ENCODE measurements at places on chromosomes 5 and 9. TPM values are rescaled to one million over a fixed set of nuclear protein-coding genes. Genes with fewer than 3 reads are reported as not detected.

The HRH2 gene
- 70.4 TPM for total RNA-seq

The PCDHB11 gene
- total RNA-seq: not detected

The PCDHGA10 gene
- total RNA-seq: 0.21 TPM

The SLC6A19 gene
- total RNA-seq: not detected

The S100Z gene
- 1.4 TPM for total RNA-seq

The SHROOM1 gene
- total RNA-seq: 7.4 TPM

The SV2C gene
- total RNA-seq: not detected

The BSPRY gene
- 10.6 TPM for total RNA-seq

The TAS2R1 gene
- not detected for total RNA-seq

The ADAMTSL1 gene
- total RNA-seq: not detected

The ARHGEF28 gene
- total RNA-seq: not detected

The TIMD4 gene
- 15.1 TPM for total RNA-seq

The C8G gene
- total RNA-seq: 1.7 TPM

The BTNL8 gene
- total RNA-seq: not detected

The SLC6A18 gene
- not detected for total RNA-seq

The ADGRD2 gene
- total RNA-seq: not detected

The MYO10 gene
- total RNA-seq: 0.28 TPM

The CACFD1 gene
- 0.70 TPM for total RNA-seq

The DHFR gene
- total RNA-seq: 73.4 TPM

The SLC28A3 gene
- 0.44 TPM for total RNA-seq

The CTXN3 gene
- not detected for total RNA-seq

The PHF24 gene
- 0.57 TPM for total RNA-seq

The ORM1 gene
- total RNA-seq: not detected

The NRG2 gene
- total RNA-seq: 0.07 TPM

The PRRT1B gene
- not detected for total RNA-seq

The CNTFR gene
- total RNA-seq: not detected

The ZNF300 gene
- 0.47 TPM for total RNA-seq

The PCDHB15 gene
- total RNA-seq: not detected

The IL31RA gene
- 0.92 TPM for total RNA-seq

The SH3RF2 gene
- 0.02 TPM for total RNA-seq

The MARCOL gene
- total RNA-seq: not detected

The KIF24 gene
- total RNA-seq: 6.2 TPM

The PRR16 gene
- not detected for total RNA-seq

The ENTPD8 gene
- not detected for total RNA-seq
